ENCODE measurements at places on chromosomes 2 and 18.

DNA sequence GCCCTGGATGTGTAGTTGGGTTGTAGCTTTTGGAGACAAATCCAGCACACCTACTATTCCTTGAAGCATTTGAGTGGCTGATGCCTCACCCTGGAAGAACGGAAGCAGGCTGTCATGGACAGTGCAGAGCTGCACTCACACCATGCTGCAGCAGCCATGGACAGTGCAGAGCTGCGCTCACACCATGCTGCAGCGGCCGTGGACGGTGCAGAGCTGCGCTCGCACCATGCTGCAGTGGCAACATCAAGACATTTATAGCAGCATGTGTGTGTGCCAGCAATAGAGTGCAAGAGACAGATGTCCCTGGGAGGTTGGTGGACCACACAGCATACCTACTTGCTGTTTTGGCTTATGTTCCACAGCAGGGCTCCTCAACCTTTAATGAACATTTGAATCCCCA is 30.6 kb downstream of the GNAL start:
- DNase-seq: no peak

- DNase-seq: no peak
Measured at GRCh38 chr2:215361876-215362561, 50.2 kb downstream of the ATIC start.

DNA sequence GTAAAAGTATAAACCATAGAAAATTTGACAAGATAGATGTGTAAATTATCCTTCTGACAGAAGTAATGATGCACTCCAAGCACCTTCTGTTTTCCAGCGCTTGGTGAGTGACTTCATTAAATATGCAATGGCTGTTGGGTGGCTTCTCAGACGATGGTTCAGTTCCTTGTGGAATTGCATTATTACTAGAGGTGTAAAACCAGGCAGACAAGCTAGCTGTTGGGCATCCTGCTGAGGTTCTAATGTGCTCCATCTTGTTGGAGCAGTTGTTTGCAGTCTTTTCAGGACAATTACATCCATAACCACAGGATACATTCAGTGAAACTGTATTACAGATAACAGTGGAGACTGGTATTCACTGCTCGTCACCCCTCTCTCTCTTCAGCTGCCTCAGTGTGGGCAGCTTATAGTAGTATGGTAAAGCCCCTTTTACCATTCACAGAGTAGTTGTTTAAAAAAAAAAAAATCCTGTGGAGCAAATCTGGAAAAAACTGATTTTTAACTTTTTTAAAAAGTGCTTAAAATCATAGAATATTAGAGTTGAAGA is 143.5 kb downstream of the AGPS start:
- DNase-seq: no peak

DNA sequence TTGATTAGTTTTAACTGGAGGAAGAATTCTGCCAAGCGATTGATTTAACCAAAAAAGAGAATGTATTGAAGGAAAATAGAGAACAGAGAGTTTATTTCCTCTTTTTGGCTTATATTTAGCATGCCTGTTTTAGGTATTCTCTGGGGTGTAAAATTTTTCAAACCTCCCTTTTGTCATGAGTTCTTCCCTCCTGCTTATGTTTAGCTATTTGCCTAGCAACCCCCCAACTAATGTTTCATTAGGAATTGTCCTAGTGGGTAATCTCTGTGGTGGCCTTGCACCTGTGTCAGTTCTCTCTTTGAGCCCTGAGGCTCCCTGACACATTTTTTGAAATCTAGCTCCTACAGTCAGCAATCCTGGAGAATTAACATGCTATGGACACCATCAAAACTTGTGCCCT is 12.5 kb upstream of the REG1B start:
- no peak for DNase-seq

GRCh38 chr2:55947752-55948151 is 24.2 kb upstream of the EFEMP1 start:
- DNase-seq: no peak

- DNase-seq: no peak
Measured at GRCh38 chr2:57515366-57515765, 531.2 kb upstream of the VRK2 start.
